ENCODE measurements at places on chromosomes 5 and 9.

GRCh38 chr5:42876375-42876844 lies 64.7 kb upstream of the SELENOP start:
- no peak for DNase-seq

DNA sequence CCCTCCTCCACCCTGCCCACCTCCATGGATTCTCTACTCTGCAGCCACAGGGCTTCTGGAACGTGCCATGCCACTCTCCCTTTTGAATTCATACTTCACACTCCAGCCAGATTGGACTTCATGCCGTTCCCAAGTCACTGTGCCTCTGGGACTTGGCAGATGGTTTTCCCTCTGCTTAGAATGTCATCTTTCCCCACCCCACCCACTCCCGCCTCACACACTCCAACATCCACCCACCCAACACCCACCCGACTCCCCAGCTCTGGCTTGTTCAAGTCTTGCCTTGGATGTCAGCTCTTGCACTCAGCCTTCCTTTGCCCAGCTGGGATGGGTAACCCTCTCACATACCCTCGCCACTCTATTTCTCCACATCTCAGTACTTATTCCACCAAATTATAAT lies 142.1 kb upstream of the DHFR start:
- no peak for DNase-seq

DNA sequence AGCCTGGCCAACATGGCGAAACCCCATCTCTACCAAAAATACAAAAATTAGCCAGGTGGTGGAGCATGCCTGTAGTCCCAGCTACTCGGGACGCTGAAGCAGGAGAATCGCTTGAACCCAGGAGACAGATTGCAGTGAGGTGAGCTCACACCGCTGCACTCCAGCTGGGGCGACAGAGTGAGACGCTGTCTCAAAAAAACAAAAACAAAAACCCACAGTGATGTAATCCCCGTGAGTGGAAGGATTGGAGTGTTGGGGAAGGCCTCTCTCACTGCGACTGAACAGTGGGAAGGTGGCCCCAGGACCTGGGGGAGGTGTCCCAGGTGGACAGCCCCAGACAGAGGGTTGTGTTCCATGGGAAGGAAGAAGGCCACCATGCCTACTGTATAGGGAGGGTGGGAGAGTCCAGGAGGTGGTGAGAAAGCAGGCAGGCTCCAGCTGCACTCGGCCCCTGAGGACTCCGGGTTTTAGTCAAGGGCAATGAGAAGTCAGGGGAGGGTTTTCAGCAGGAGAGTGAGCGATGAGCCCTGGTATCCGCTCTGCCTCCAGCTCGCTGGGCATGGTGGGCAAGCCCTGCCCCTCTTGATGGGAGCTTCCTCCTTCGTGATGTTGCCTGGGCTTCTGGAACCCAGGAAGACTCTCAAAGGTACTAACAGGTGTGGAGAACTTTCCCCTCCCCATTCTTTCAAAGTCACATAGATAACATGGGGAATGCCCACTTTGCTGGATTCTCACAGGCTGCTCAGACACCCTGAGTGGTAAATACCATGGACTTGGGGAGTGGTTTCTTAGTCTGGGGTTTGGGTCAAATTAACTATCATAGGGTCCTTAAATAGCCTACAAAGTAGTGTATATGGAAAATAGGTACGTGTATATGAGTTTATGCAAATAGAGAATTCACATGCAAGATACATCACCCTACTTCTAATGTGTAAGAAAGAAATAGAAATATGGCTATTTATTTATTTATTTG lies 74.7 kb downstream of the PPARGC1B start:
- DNase-seq: no peak

DNA sequence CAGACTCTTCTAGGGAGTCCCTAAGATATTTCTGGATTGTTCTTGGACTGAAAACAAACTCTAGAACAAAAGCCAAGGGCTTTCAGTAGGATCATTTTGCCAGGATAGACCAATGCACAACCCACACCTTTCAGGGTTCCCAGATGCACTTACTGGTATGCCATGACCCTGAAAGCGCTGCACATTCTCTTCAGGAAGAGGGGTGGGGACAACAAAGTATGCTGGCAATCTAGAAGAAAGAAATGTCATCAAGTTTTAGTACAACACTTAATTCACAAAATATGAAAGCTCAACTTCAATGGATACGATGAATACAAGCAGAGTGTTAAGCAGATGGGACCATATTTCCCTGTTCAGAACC lies 57.2 kb downstream of the MTMR12 start:
- no peak for DNase-seq

- peak; percentile 2 for DNase-seq
Observed at GRCh38 chr5:30804739-30805505, 388.6 kb upstream of the CDH6 start.

DNA sequence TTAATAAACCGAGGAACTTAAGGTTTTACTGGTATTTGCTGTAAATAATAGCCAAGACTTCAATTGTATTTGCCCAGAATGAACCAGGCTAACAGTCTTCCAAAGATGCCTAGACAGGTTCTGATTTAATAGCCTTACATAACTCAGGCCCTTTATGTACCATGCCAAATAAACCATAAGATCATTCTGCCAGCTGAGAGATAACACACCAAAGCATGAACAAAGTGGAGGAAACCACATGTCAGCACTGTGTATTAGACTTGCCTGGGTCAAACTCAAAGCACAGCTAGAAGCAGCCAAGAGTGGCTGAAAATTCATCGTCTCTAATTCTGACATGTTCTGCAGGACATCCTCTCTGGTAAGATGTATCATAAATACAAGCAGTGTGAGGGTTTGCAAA lies 319.3 kb upstream of the ZNF608 start:
- no peak for DNase-seq

DNA sequence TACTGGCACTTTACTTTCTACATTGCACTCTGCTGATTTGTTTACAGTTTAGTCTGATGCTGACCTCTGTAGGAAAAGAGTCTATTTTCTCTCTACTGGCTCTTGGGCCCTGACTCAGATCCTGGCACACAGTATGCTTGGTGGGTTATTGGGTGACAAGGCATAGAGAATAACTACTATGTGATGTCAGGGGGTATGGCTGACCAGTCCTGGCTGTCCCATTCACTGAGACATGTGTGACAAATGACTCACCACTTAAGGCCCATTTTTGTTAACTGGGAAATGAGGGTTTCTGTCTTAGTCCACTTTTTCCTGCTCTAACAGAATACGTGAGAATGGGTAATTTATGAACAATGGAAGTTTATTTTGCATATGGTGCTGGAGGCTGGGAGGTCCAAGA lies 66.4 kb downstream of the DAPK1 start:
- DNase-seq: no peak

GRCh38 chr9:136611606-136612005 lies 51.1 kb upstream of the EGFL7 start:
- DNase-seq: no peak

GRCh38 chr5:110900829-110901228 lies 162.0 kb downstream of the SLC25A46 start:
- no peak for DNase-seq

GRCh38 chr5:111144352-111144930 lies 52.3 kb downstream of the WDR36 start:
- no peak for DNase-seq

DNA sequence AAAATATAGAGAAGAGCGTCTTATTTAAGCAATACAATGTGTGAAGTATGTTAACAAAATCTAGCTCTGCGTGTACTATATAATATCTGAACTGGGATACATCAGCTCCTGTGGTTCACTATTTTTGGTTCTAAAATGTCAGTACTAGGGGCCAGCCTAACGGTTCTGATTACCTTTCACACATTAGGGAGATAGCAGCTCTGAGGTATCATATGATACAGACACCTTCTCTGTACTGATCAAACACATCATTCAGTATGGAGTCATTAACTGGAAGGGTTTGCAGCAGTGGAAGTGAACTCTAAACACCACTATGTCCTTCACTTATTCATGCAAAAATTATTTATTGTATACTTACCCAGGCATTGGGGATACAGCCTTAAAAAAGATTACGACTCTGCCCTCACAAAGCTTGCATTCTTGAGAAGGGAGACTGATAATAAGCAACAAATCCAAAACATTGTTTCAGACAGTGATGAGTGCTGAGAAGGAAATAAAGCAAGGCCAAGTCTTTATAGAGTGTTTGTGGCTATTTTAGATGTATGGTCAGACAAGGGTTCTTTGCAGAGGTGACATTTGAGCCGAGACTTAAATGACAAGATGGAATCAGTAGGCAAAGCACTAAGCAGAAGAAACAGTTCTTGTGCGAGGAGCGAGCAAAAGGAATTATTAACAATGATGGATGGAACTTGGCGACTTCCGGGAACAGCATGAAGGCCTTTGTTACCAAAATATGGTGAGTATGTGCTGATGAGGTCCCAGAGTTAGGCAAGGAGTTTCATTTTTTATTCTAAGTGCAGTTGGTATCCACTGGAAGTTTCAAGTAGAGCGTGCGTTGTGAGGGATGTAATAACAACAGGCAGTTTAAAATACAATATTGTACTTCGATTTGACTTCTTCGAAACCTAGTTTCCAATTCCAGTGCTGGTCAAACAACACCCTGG lies 1.8 kb upstream of the LNPEP start:
- no peak for DNase-seq

DNA sequence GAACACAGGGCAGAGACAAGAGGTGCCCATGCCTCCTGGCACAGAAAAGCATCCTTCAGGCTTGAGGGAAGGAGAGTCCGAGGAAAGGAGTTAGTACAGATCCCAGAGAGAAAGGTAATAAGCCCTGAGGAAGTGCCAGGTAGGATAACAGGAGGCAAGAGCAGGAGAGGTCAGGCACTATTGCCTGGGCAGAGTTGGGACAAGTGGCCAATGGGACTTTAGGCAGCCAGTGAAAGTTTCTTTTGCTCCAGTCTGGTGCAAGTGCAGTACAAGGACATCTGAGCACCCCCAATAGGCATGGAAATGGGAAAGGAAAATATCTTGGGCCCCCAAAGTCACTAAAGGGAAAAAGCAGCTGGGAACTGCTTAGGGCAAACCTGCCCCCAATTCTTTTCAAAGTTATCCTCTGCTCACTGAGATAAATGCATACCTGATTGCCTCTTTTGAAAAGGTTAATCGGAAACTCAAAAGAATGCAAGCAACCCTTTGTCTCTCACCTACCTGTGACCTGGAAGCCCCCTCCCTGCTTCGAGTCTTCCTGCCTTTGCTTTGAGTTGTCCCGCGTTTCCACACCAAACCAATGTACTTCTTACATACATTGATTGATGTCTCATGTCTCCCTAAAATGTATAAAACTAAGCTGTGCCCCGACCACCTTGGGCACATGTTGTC lies 46.5 kb downstream of the ELOVL7 start:
- peak; percentile 10 for DNase-seq

DNA sequence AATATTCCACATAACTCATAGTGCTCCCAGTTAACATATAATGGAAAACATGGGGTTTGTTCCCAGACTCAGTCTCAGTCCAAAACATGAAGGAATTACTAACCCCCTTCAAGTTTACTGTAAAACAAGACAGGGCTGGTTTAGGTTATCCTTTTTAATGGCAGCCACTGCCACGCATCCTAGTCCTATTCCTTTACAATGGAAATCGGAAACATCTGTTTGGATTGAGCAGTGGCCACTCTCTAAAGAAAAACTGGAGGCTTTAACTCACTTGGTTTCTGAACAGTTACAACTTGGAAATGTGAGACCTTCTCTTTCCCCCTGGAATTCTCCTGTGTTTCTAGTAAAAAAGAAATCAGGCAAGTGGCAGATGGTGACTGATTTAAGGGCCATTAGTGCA lies 609.9 kb upstream of the ACO1 start:
- DNase-seq: no peak

DNA sequence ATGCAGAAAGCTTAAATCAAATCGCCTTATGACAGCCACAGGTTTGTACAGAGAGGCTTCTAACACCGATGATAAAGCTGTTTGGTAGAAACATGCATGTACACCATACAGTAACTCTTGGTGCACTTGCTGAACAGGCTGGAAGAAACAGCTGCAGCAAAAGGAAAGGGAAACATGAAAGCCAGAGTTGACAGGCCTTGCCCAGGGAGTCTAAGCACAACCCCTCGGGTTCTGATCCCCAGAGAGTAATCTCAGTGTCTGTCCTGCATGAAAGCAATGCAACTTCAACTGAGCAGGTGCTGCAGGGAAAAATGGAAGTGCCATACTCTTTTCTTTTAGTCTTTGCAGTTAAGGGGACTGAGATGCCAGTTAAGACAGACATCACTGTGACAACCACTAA lies 419.9 kb downstream of the BNC2 start:
- DNase-seq: no peak

DNA sequence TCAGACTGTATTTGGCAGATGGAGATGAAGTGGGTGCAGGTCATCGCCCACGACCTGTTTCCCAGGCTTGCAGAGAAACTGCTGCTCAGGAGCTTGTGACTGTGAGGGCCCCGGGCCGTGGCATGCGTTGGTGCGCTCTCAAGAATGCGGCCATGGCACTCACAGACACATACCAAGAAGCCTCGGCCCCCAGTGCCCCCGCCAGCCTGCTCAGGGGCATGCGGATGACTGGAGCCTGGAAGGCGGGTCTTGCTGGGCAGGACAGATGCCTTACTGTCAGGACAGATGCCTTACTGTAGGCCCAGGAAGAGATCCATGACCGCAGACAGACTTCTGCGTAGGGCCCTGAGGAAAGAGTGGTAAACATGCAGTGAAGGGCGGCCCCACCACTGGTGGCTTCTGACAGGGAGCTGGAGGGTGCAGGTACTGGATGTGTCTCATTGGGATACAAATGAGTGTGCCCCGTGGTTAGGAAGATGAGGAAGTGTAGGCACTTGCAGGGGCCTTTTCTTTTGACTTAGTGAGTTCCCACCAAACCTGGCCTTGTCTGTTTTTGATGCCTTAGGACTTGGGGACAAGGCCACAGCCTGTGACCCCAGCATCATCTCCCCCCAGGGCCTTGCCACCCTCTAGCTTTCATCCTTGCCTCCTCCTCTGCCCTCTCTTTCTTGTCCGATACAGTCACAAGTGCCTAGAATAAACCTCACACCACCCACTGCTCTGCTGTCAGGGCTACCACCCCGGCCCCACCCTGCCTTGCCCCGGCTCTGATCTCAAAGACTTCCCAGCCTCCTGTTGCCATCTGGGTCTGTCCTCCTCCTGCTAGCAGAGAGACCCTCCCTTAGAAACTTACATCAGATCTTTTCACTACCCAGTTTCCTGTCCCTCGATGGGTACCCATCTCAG lies 68.8 kb upstream of the ABL1 start:
- DNase-seq: peak; percentile 66

DNA sequence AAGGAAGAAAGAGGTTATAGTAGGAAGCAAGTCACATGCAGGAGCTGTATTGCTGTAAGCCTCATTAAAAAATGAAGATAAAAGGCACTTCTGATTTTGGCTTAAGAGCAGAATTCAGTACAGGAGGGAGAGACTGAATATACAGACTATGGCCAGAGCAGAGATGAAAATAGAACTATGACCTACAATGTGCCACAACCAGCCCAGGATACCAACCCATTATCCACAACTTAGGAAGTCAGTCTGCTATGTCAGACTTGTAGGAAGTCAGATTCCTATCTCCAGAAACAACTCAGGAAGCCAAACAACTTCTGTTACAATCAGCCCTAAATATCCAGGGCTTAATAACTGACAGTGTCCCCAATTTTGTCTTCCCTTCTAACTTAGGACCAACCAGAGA lies 156.2 kb upstream of the ANKH start:
- DNase-seq: no peak

DNA sequence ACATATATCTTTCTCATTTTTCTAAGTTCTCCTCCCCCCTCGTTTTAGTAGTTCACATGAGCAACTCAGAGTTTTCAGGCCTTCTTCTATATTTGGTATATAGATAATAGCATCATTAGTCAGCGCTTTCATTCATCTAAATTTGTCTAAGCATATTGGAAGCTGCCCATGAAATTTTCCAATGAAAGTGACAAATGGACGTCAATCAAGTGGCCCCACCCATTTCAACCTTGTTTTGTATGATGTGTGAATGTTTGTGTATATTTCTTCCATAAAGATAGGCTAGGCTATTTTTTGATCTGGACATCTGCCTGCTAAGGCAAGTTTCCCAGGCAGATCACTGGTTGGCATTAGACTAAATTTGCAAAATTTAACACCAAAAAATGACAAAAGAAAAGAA lies 104.0 kb upstream of the SSBP2 start:
- no peak for DNase-seq
